ENCODE measurements at places on chromosomes 3 and 15. TPM values are rescaled to one million over a fixed set of nuclear protein-coding genes. Genes with fewer than 3 reads are reported as not detected.

CCK gene
- total RNA-seq: 14.5 TPM

UBAP1L gene
- 5.8 TPM for total RNA-seq

CRYGS gene
- total RNA-seq: 2.1 TPM

U2SURP gene
- total RNA-seq: 119 TPM

TOPBP1 gene
- total RNA-seq: 42.7 TPM

PTPRG gene
- 104 TPM for total RNA-seq

ZNF860 gene
- 6.7 TPM for total RNA-seq

ADAMTS17 gene
- 6.0 TPM for total RNA-seq

GPR87 gene
- total RNA-seq: not detected

DPPA2 gene
- not detected for total RNA-seq

SERPINI2 gene
- total RNA-seq: 3.7 TPM

AGBL1 gene
- total RNA-seq: 3.0 TPM

TRH gene
- total RNA-seq: 29.1 TPM

MOBP gene
- 0.92 TPM for total RNA-seq

DUOX1 gene
- under 0.01 TPM for total RNA-seq

HEG1 gene
- total RNA-seq: 7.2 TPM

CAPN7 gene
- 51.0 TPM for total RNA-seq

MCTP2 gene
- 3.2 TPM for total RNA-seq

SUSD5 gene
- 7.4 TPM for total RNA-seq

ATP13A5 gene
- total RNA-seq: 0.92 TPM

DBR1 gene
- total RNA-seq: 27.7 TPM

CCR1 gene
- 3.2 TPM for total RNA-seq

CHRNB4 gene
- total RNA-seq: 1.8 TPM

USP13 gene
- 15.2 TPM for total RNA-seq

SHF gene
- 32.5 TPM for total RNA-seq

CCDC39 gene
- 3.9 TPM for total RNA-seq

NUSAP1 gene
- total RNA-seq: 38.8 TPM

NMNAT3 gene
- 6.9 TPM for total RNA-seq

PRTG gene
- total RNA-seq: 8.8 TPM

OR5H1 gene
- not detected for total RNA-seq

CAMP gene
- not detected for total RNA-seq

SLC22A14 gene
- 0.69 TPM for total RNA-seq

RAP2B gene
- 22.6 TPM for total RNA-seq

UROC1 gene
- not detected for total RNA-seq

FBLN2 gene
- total RNA-seq: 6.0 TPM

LRRIQ4 gene
- total RNA-seq: 1.6 TPM

MASP1 gene
- 24.2 TPM for total RNA-seq

CISH gene
- total RNA-seq: 0.46 TPM

P3H2 gene
- 2.3 TPM for total RNA-seq

TP63 gene
- 0.23 TPM for total RNA-seq

AP3B2 gene
- 65.0 TPM for total RNA-seq

RAB6B gene
- total RNA-seq: 160 TPM

PPP1R14D gene
- total RNA-seq: not detected

LIPH gene
- 0.46 TPM for total RNA-seq

EEFSEC gene
- total RNA-seq: 8.1 TPM

CYP11A1 gene
- 0.23 TPM for total RNA-seq

LRRC34 gene
- total RNA-seq: 24.5 TPM

ANKRD34C gene
- total RNA-seq: 0.92 TPM

UBA7 gene
- total RNA-seq: 8.3 TPM

EFCAB12 gene
- total RNA-seq: 0.92 TPM

All from diencephalon (tissue), 1 donor.